ENCODE measurements at places on chromosomes 4 and X.

GRCh38 chr4:87071401-87071800, 136.6 kb downstream of the AFF1 start:
- no peak for DNase-seq

GRCh38 chr4:155433636-155434360, 57.0 kb upstream of the MAP9 start:
- no peak for DNase-seq

- DNase-seq, result no peak
These were observed 67.4 kb downstream of the STARD8 start for GRCh38 chrX:68714856-68715255.

GRCh38 chr4:153448003-153448731, 18.0 kb upstream of the TMEM131L start:
- DNase-seq, result no peak

DNA sequence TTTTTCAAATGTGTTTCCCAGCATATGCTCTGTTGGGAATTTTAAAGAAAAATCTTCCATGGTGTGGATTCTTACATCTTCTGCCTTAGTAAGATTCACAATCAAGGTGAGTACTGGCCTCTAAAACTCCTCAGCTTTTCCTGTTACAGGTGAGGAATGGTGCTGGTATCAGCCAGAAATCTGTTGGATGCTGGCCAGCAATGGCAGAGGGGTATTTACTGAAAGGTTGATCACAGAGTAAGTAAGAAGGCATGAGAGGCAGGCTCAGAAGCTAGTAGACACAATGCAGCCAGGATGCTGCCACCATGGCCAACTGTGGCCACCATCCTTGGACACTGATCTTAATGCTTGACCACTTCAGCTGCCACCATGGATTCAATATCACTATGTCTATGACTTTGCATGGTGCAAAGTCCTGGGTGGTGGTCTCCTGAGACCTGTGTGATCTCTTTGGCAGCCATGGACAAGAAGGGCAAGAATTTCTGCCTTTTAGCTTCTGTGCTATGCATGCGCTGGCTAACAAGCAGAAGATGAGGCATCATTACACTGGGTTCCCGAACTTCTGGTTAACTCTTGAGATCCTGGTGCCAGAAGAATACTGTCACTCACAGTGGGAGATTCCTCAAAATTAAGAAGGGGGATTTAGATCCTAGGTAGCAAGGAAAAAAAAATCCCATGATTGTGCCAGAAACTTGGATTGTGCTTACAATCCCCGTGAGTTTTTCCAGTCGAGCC, 60.2 kb downstream of the CHRNA9 start:
- no peak for DNase-seq

DNA sequence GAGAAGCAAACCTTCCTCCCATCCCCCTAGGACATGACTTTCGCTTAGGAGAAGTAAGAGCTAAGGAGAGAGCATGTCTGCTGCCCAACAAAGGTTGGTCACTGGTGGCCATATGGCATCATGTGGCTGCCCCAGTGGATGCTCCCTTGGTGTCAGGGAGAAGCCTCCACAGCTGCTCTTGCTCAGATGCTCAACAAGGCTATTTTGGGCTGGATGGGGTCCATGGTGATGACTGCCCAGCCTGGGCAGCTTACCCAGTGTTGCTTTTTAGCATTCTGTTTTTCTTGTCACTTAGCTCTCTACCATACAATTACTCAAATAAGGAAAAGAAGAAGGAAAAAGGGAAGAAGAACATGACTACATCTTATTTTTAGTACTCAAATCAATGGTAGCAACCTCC, 48.9 kb upstream of the PPARGC1A start:
- no peak for DNase-seq

- no peak for DNase-seq
These were observed 20.1 kb downstream of the BCORL1 start for GRCh38 chrX:130002541-130002940.

- DNase-seq, result no peak
These were observed 87.8 kb downstream of the WFS1 start for GRCh38 chr4:6357476-6357875.

GRCh38 chr4:83074086-83074704, 39.2 kb downstream of the COPS4 start:
- DNase-seq, result no peak

GRCh38 chr4:78069859-78070258, 12.7 kb downstream of the FRAS1 start:
- no peak for DNase-seq

GRCh38 chrX:147738265-147738664, 173.5 kb upstream of the FMR1 start:
- DNase-seq, result no peak

- DNase-seq, result no peak
These were observed 1.7 kb upstream of the RRAGB start for GRCh38 chrX:55715847-55716246.

DNA sequence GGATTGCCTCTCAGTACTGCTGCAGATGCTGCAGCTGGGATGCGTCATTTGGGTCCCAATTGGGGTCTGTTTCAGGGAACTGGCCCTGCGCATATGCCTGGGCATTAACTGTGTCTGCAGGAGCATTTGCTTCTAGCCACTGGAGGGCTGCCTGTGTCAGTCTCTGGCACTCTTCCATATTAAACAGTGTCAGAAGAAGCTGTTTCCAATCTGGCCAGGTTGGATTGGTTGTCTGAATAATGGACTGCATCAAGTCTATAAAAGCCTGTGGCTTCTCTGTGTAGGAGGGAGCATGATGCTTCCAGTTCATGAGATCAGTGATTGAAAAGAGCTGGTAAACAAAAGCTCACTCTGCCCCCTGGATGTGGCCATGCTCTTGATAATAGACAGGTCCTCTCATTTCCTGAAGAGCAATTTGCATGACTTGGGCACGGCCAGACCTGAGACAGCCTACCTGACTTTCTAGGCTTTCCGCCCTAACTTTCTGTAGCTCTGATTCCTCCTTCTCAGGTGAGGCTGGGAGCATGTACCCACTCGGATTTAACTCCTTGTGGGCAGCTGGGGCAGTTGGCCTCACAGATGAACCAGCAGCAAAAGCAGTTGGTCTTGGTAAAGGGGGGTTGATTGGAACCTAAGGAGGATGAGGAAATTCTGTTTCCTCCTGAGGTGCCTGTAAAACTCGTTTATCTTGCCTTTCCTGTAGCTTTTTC, 29.2 kb downstream of the SULT1E1 start:
- no peak for DNase-seq

DNA sequence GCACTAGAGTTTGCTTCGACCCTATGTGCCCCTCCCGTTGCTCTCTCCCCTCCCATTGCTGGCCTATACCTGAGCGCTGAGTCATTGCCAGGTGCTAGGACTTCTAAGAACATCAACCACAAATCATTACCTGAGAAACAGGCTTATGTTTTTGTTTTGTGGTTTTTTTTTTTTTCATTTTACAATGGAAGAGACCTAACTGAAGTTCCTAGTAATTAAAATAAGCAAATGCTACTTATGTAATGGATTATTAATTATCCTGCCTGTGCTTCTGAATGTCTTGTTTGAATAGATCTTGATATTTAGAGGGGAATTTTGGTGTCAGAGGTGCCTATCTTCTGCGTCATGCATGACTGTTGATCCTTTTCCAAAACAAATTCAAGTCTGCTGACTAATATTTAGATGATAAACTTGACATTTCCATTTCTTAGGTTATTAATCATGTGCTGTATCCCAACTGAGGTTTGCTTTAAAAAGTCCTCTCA, 275.4 kb upstream of the CPEB2 start:
- no peak for DNase-seq

- DNase-seq, result no peak
These were observed 117.2 kb downstream of the PDHA2 start for GRCh38 chr4:95957054-95957453.

GRCh38 chr4:48175328-48175727, 41.3 kb upstream of the TXK start:
- no peak for DNase-seq

GRCh38 chr4:48340276-48340964, 909 bp upstream of the SLAIN2 start:
- DNase-seq, result no peak

DNA sequence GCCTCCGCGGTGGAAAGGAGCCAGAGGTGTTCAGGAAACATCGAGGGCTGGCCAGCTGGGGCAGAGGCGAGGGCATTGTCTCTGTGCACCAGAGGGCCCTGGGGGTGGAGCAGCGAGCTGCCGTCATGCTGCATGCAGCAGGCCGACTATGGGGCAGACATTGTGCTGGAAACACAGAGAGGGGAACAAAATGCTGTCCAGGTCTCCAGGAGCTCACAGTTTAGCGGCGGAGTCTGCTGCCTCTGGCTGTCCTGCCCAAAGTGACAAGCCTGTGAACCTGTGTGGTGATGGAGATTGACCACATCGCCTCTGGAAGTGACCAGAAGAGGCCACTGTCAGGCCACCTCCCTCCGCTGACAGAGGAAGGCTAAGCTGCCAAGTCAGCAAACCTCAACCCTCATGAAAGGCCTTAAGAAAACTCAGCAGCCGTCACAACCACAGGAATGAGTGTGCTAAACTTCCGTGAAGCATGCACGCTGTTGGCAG, 20.1 kb upstream of the SASH3 start:
- DNase-seq, result no peak

DNA sequence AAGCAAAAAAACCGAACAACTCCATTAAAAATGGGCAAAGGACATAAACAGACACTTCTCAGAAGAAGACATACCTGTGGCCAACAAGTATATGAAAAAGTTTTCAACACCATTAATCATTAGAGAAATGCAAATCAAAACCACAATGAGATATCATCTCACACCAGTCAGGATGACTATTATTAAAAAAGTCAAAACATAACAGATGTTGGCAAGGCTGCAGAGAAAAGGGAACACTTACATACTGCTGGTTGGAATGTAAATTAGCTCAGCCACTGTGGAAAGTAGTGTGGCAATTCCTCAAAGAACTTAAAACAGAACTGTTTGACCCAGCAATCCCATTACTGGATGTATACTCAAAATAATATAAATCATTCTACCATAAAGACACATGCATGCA, 436.3 kb downstream of the KLHL13 start:
- DNase-seq, result no peak

DNA sequence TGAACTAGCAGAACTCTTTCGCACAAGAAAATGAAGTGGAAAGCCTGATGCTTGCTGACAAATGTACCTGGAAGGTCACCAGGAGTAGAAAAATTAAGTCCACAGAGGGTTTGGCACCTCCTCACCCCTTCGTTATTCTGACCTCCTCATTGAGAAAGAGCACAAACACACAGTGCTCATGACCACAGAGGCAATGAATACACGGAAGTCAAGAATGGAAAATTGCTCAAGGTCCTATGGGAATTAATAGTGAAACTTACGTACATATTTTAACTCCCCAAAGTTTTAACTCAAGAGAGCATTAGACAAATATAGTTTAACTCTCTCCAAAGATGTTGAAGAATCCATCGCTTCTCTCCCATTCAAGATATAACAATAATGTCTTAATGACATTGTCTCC, 83.6 kb upstream of the CAMK2D start:
- DNase-seq, result no peak

- no peak for DNase-seq
These were observed at the start of gene XAGE3 for GRCh38 chrX:52867610-52868348. Gene XAGE3, minus strand, starts transcription at chrX:52868083. Its CDS starts 950 bp downstream, at chrX:52867133.

- DNase-seq, result no peak
These were observed 62.3 kb upstream of the ADRA2C start for GRCh38 chr4:3703677-3704521.

DNA sequence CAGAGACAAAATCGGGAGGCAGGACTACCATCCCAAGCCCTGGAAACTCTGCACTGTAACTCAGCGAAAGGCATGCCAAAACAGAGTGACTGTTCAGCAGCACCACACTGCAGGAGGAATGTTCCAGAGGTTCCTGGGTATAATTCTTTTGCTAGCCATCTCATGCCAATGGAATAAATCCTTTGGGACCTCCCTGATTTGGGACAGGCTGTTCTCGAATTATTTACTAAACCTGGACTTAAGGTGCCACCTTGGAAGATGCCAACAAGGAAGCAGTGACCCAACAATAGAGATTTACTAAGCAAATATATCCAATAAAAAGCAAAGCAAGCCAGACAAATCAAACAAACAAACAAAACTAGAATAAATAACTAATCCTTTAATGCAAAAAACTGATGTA, 9.3 kb downstream of the AADAT start:
- DNase-seq, result no peak

- no peak for DNase-seq
These were observed 9.1 kb downstream of the LAMTOR3 start for GRCh38 chr4:99885063-99885664.

DNA sequence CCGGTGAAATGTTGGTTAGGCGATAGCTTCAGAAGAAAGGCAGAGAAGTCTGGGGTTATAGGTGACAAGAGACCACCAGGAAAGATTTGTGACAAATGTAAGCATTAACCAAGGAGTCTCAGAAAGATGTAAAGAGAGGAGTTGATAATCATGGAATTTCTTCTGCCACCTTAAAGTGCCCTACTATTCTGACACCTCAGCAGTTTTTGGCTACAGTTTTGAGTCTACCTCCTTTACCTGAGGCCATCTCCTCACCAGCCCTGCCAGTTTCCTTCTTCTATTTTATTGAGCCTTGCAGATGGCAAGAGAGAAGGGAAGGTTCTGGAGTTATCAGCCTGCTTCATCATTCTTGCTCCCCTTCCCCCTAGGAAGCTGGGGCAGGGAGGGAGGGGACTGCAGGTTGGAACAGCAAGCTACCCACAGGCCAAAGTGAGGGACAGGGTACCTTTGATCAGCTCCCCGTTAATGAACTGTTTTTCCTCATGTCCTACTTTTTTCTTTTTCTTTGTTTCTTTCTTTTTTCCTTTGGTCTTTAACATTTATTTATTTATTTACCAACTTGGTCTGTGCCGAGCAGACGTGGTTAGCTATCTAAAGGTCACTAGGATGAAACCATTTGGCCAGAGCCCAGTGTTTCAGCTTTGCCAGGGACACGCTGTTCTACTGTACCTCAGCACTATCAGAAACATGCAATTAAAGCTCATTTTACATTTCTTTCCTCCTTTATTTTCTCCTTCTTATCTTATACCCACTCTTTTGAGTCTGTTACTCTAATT, 438.7 kb upstream of the AR start:
- no peak for DNase-seq

- DNase-seq, result no peak
These were observed 397.9 kb downstream of the PPP3CA start for GRCh38 chr4:100949350-100949935.

GRCh38 chr4:128475597-128475996, 188.0 kb upstream of the PGRMC2 start:
- DNase-seq, result no peak

DNA sequence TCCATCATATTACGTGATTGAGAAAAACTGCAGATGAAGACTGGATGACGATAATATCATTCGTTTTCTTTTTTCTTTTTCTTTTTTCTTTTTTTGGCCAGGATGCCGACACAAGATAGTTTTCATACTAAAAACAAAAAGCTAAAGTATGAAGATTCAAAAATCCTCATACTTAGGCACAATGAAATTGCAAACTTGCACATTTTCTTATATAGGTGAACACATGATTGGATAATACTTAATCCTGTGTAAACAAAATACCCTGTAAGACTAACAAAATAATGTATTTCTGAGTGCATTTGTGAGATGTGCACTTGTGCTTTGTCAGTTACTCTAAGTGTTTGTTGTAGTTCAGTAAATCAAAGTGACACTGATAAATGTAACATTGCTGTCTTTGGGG, 568.9 kb downstream of the ANKRD50 start:
- DNase-seq, result no peak

- DNase-seq, result no peak
These were observed 87.3 kb upstream of the UNC5C start for GRCh38 chr4:95636061-95636460.

Measured in cortex of kidney (tissue), 1 donor.